ENCODE measurements at places on chromosomes 5 and 9.
A peak's percentile ranks its signal among the peaks of the same experiment; 100 is the strongest.

- DNase-seq, result no peak
Observed at GRCh38 chr9:113997610-113998009, 80.5 kb downstream of the AMBP start.

GRCh38 chr9:132194508-132194907 is 32.6 kb downstream of the NTNG2 start:
- no peak for DNase-seq

DNA sequence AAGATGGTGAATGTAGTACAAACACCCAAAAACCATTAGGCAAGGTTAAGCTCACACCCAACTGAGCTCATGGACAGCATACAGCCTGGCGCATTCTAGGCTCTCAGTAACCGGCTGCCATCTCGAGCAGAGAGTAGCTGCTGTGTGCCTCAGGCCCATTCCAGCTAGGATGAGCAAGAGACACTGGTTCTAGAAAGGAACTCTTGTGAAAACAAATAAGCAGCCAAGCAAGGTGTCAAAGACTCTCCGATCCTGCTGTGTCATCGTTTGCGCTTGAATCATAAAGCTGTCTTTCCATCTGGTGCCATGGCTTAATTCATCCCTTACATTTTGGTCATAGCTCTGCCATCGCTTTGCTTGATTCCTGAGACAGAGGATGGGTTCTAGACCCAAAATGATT is 135.4 kb upstream of the MSX2 start:
- DNase-seq, result peak; percentile 96

GRCh38 chr5:126338635-126339034 is 84.6 kb upstream of the GRAMD2B start:
- no peak for DNase-seq

- DNase-seq, result no peak
Observed at GRCh38 chr5:179319741-179320281, 25.4 kb downstream of the ADAMTS2 start.

DNA sequence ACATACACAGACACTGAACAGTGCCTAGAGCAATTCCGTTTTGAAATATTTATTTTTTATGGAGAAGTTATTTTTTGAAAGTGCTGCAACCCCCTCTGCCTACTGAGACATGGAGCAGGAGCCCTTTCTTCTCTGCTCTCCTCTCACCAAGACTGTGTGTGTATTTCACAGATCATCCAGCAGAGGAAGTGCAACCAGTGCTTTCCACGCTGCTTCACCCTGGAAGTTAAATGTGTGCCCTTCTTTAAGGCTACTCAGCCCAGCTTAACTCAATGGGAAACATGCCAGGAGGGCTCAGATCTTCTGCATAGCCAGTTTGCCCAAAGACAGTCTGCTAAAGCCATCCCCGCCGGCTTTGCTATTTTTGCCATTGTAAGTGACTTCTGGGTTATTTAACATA is 606.3 kb downstream of the TLE1 start:
- no peak for DNase-seq

- no peak for DNase-seq
Observed at GRCh38 chr5:137206030-137206715, 293.0 kb downstream of the SPOCK1 start.

DNA sequence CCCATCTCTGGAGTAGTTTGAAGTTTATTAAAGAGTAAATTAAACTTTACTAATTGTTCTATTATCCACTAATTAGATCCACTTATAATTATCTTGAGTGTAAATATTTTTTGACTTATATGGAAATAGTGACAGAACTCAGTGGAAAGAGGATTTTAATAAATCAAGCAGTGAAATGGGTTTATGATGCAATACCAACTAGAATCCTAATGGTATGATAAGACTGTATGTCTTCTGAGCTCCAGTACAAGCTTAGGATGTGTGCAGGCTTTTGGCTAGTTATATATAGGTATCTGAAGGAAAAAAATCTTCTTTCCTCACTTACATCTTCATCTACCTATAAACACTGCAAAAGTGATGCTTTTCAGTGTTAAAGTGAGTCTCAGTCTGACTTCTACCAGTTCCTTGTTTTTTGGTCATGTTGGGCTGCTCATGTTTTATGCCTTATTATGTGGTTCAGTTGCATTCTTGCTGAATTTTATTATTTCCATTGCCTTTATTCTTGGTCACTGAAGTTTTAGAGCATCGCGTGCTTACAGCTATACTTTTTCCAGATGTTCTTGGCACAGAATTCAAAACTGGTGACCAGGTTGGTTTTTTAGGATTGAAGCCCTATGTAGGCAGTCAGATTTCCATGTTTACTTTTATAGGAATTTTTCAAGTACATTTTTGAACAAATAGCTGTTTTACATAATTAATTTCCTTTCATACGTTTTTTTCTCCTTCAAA is 30.5 kb downstream of the XRCC4 start:
- no peak for DNase-seq

- no peak for DNase-seq
Observed at GRCh38 chr5:116738615-116739261, 164.1 kb upstream of the SEMA6A start.

DNA sequence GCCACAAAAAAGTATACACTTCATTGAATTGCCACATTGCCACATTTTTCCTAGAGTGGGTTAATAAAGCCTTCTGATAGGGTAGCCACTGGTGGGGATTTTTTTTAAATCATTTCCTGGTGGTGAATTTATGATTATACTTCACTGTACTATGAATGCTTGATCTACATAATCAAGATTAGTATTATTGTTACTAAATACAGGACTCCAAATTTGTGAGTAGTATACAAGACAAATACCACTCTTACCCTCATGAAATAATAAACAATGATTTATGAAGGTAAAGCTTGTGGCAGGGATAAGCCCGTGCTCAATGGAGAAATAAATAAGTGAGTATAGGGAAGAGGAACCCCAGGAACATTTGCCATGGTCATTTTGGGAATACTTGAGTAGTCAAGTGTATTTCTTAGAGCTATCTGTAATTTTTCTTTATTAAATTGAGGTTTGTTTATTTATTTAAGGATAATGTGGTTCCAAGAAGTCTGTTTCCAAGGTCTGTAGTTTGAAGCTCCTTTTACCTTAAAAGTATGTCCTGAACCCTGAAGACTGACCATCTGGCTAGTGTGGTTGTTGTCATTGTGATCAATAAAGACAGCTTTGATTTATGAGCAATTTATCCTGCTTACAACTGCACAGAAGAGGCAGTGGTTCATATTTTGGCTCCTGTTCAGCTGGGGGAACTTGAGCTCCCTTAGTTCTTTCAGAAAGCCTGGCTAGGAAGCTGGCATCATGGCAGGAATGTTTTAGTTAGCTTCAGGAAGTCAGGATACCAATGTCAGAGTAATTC is 118.6 kb downstream of the ZSWIM6 start:
- DNase-seq, result no peak

DNA sequence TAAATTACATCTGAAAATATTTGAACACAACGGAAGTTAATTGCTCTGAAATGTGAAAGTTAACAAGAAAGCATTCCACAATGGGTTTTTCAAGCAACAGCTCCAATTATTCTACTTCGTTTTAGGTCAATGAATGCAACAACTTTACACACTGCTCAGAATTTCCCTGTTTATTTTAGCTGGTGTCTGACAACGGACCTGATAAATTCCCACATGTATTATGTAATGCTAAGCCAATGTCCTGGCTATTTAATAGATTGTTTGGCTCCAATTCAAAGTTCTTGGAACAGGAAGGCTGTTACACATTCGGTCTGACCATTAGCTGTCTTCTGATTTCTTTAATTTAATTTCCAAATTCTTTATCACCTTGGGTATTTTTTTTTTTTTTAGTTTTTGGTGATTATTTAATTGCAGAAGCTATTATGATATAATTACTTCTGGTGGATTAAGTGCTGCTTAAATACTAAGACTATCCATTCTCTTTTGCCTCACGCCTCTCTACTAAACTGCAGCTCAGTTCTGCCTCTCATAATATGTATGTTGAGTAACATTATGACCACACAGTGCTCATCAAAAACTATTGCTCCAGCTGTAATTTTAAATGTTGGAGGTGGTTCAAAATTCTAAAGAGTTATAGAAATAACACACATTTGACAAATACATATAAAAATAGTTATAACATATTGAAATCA is 57.9 kb downstream of the MEF2C start:
- peak; percentile 13 for DNase-seq

DNA sequence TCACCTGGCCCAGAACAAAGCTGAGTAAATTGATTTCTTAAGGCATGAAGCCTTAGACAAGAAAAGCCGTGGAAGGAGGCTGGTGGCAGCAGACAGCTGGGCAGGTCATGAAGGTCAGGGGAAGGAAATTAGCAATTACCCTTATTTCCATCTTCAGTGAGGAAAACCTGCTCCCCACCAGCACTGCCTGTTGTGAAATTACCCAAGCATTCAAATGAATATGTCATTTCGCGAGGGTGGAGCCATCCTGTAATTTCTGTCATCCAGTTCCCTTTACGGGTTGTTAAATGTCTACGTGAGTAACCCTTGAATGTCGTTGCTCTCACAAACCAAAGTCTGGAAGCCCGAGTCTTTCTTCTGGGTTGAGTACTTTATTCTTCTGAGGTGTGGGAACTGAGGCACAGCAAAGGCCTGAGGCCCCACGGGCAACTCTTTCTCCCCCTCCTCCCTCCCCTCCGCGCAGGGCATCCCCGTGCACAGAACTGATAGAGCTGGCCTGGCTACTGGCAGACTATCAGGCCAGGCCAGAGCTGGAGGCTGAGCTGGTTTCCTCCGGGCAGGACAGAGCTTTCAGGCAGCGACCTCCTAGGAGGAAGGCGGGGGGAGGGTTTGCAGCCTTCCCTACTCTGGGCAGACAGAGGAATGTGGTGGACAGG is 22.0 kb upstream of the AK3 start:
- DNase-seq, result peak; percentile 83

DNA sequence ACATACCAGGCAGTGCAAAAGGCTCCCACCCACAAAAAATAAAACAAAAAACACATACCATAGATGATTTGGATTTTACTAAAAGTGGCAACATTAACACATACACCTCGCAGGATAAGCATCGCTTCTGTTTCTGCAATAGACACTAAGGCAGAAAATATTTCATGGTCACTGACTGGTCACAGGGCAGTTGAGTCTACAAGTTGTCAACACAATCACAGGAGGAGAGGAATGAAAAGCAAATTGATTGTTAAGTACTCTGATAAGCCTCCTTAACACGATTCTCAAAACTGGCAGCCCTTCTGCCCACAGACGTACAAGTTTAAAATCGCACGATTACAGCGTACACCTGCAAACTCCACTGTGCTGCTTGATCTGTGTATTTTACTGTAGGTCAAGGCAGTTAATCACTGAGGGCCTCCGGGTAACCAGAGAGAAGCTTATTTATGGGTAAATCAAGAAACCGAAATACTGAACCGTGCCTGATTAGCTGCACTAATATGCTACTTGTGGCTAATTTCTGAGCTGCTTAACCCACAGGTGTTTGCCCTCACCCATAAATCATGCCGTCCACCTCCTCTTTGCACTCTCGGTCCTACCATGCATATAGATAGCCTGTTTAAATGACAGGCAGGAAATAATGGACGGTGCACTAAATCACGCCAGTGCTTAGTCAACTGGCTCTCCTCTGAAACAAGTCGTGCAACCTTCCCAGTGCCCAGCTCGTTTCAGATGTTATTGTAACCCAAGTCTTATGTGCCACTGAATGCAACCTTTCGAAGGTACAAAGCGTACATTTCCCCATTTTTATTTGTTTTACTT is 659.4 kb upstream of the ADAMTS16 start:
- no peak for DNase-seq

DNA sequence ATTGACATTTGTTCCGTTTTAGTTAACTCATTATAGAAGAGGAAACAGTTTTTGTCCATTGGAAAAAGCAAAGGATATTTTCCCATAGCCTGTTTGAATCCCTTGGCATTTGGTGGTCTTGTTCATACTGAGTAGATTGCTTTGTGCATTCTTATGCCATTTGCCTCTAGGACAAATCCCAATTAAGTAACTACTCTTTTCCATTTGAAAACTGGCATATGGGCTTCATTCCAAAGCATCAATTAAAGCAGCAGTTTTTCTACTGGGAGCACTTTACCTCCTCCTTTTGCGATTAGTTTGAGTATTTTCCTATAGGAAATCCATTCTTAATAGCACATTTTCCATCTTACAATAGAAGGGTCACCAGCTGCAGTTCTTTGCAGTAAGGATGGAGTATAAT is 31.2 kb downstream of the GPR21 start:
- DNase-seq, result no peak

GRCh38 chr9:35688558-35689541 is 875 bp downstream of the TPM2 start:
- peak; percentile 18 for DNase-seq

- DNase-seq, result no peak
Observed at GRCh38 chr5:78515670-78516069, 132.9 kb downstream of the LHFPL2 start.

DNA sequence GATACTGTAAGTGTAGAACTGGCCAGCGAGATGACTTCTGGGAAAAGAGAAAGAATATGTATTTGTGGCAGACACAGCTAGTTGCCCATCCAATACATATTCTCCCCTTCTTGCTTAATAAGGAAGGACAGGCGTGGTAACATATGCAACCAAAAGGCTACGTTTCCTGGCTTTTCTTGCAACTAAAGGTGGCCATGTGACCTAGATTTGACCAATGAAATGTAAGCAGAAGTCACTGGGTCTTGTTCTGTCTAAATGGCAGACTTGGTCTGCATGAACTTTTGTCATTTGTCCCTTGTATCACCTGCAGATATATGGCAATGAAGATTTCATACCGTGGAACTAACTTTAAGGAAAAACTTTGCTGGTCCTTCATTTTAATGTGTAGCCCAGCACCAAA is 183.8 kb downstream of the CDH12 start:
- DNase-seq, result no peak

GRCh38 chr5:34630596-34630995 is 25.5 kb upstream of the RAI14 start:
- no peak for DNase-seq

DNA sequence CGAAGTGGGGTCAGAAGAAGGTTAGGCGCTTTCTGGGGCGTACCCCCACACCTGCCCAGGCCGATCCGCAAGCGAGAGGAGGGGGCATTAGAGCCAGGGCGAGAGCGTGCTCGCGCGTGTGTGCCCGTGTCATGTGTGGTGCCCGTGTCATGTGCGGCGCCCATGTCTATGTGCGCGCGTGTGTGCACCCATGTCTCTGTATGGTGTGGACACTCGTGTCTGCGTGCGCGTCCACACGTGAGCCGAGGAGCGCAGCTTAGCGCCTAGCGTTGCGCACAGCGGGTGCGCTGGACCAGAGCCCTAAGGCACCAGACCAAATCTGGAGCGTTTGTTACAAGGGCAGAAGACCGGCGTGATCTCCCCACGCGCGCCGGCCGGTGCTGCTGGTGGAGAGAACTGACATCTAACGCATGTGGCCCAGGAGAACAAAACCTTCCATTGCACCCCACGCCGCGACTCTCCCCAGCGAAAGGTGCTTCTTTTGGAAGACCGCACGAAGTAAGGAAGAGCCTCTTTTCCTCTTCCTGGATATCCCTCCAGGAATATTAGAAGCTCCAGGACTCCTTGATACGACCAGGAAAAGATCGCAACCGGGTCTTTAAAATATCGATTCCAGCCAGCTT is 644 bp downstream of the NIM1K start:
- DNase-seq, result no peak

DNA sequence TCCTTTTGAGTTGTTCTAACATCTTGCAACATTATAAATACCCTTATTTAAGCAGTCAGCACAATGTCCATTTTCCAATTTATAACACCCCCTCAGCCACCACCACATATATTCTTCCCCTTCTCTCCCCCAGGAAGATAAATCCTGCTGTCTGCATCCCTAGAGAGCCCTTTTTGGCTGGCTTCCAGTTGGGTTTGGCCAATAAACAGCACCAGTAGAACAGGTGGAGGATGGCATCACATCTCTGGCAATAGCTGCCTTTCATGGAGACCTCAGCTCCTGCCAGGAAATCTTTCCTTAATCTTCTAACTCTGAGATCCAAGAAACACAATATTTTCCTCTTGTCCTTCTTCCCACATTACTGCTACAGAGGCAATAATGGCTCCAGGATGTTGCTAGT is 53.7 kb downstream of the TRIM36 start:
- DNase-seq, result no peak
